Mammary epithelial cell (primary cell): ENCODE measurements at places on chromosomes 12 and 14.

DNA sequence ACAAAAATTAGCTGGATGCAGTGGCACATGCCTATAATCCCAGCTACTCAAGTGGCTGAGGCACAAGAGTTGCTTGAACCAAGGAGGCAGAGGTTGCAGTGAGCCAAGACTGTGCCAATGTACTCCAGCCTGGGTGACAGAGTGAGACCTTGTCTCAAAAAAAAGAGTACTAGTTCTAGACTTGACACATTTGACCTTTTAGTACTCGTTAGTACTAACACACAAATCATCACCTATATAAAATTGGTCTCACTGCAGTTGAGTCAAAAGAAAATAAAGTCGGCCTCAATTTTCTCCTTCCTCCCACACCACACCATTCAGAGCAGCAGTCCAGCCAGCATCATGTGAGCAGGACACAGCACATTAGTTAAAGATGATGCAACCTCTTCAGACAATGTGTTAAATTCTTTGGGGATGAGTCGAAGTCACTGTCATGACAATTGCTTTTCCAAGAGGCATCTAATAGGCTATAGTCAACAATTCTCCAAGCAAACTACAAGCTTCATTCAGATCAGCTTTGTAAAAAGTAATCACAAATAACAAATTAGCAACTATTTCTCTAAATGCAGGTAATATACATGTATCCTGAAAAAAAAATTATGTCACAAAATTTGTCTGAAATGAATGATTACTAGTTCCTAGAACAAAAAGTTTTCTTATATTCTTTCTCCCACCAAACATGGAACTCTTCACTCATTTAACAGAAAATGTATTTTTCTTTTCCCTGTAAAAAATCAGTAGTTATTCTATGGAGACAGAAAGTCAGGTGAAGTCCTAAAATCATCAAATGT, 55.6 kb downstream of the CLIP1 start:
- DNase-seq, result peak; percentile 85

- no peak for DNase-seq
These were observed 27.1 kb upstream of the DIO3 start for GRCh38 chr14:101534198-101534597.

DNA sequence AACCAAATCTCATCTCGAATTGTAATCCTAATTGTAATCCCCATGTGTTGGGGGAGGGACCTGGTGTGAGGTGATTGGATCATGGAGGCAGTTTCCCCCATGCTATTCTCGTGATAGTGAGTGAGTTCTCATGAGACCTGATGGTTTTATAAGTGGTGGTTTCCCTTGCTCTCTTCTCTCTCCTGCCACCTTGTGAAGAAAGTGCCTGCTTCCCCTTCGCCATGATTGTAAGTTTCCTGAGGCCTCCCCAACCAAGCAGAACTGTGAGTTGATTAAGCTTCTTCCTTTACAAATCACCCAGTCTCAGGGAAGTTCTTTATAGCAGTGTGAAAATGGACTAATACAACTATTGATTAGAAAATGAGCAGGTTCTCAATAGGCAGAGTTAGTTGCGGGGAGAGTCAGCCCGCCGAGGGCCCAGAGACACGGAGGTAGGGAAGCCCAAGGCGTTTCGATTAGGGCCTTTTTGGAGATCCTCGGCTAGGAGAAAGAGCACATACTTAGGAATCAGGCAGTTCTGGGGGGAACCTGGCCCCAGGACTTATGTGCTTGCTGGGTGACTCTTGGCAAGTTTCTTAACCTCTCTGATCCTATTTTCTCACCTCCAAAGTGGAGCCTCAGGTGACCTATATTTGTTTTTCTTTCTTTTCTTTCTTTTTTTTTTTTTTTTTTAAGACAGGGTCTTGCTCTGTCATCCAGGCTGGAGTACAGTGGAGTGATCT, 65.7 kb downstream of the MVK start:
- DNase-seq, result no peak

- peak; percentile 75 for DNase-seq
These were observed 1.4 kb downstream of the EEA1 start for GRCh38 chr12:92927436-92928281.

DNA sequence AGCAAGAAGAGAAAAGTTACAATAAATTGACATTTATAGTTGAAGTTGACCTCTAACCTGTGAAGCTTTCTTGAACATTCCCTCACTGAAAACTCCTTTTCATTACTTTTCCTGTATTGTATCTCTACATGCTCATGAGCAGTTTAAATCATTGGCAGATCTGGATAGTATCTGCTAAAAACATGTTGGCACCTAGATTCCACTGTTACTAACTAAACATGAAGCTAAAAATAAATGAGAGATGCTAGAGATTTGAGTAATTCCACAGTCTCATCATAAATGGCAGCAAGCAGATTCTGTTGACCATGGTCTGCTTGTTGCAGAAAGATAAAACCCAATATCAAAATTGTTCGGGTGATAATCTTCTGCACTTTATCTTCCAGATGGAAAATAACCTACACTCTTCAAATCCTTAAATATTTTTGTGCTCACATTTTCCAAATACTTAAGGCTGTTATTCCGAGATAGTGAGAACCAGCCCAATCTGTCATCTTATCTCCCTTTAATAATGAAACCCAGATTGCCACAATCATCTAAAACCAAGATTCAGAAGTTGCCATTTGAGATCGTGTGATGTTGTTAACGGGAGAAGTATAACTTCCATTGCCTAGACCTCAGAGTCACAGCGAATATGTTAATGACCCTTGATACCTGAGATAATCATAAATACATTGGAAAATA, 171.0 kb upstream of the DAAM1 start:
- no peak for DNase-seq

GRCh38 chr12:123254853-123255446, 16.7 kb downstream of the CDK2AP1 start:
- no peak for DNase-seq

DNA sequence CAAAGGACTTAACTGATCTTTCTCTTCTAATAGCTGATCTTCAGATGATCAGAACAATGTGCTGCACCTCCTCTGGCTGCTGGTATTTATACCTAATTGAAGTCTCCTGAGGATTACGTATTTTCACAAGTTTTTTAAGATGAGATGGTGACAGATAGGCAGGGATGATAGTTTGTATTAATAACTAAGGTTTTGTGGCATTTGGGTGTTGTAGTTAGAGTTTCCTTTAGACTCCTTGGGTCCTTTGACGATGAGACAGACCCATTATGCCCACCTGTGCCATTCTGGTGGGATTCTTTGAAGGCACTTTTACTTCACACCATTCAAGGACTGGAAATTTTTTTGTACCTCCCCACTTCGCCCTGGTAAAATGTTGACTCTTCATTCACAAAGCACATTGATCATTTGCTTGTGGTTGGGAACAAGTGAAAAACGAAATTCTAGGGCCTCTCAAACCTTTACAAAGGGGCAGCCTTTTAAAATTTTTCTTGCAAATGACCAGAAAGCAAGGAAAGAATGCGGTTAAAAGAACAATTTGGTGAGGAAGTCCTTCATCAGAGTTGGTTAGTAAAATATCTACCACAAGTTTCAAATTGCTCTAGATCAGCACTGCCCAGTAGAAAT, at the start of gene IFNG:
IFNG (minus strand) TSS at position 60 of the 624 bp plus-strand sequence. CDS start 125 bp downstream, outside the sequence.
- DNase-seq, result no peak

DNA sequence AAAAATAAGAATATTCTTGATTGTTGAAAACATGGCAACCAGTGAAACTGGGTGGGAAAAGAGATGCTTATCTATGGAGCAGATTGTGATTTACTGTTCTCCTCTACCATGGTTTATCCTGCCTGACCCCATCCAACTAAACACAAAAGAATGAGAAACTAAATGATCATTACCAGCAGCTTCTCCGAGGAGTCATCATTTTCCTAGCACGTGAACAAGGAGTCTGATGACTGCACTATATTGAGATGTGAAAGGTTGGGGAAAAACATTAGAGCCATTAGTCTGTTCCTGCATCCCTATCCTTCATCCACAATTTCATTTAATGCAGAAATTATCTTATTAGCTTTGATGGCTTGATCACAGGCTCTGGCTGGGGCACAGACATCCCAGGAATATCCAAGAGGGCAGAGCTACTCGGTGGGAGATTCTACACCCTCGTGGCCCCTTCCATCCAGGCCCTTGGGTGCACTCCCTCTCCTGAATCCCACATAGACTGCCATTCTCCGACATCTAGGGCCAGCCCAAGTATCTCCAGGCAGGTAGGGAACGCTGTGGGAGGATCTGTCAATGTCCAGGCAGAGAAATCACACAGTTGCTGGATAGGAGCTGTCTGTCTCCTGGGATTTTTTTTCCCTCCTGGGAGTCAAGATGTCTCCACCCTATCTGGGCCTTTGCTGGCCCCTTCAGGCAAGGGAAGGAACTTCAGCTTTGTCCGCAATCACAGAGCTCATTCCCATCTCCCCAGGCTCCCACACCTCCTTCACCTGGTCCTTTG, 43.3 kb upstream of the DHRS4 start:
- DNase-seq, result peak; percentile 53

- DNase-seq, result peak; percentile 57
These were observed 723 bp downstream of the KIF21A start for GRCh38 chr12:39441963-39442830.

- no peak for DNase-seq
These were observed 29.8 kb downstream of the CALM1 start for GRCh38 chr14:90426663-90427062.

DNA sequence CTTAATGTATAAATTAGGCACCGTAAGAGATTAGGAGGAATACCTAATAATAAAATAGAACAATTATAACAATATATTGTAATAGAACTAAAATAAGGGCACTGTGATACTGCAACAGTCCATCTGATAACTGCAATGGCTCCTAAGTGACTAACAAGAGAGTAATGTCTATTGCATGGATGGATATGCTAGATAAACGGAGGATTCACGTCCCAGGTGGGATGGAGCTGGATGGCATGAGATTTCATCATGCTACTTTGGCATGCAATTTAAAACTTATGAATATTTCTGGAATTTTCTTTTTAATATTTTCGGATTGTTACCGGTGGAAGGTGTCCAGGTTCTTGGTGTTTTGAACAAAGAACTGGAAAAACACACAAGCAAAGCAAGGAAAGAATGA, 2.2 kb upstream of the TMEM19 start:
- DNase-seq, result no peak
